ENCODE measurements at places on chromosomes 12 and 14.

DNA sequence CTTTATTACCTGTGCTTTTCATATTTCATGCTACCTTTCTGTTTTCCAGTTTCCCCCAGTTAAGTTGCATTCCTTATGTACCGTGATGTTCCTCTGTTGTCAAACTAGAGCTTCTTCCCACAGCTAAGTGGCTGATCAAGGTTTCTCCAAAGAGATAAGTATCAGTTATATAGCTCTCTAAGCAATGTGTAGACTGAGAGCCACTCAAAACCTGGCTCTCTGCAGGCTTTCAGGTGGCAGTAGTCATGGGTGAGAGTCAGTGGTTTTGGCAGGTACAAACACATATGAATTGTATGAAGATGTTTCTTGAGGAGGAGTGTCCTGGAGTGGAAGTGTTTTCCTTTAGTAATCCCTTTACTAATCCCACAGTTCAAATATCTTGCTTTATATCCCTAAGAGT lies 28.4 kb downstream of the TXNRD1 start:
- no peak for DNase-seq

DNA sequence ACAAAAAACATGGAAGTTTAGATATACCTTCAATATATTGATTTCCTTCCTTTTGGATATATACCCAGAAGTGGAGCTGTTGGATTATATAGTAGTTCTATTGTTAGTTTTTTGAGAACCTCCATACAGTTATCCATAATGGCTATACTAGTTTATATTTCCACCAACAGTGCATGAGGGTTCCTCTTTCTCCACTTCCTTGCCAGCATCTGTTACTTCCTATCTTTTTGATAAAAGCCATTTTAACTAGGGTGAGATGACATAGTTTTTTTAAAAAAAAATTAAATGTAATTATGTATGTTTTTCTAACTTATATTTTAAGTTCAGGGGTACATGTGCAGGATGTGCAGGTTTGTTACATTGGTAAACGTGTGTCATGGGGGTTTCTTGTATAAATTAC lies 10.0 kb upstream of the SLC38A4 start:
- no peak for DNase-seq

DNA sequence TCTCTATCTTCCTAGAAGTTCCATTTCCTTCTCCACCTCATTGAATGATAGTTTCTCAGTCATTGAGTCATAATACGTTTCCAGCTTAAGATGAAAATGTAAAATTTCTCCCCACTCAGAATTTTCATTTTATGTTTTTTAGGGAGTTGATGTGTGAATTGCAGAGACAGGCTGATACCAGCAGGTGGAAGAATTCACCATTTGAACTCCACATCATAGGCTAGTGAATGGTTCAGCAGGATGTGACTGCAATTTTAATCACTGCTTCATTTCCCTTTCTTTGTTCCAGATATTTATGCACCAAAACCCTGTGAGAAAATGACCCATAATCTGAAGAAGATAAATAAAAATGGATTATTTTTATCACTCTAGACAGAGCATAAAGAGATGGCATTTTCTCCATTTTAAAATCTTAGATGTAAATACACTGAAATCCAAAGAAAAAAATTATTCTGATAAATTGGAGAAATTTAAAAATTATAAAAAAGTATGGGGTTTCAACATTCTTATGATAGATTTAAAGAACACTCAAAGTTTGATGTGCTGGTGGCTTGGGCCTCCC lies 10.6 kb upstream of the PYGL start:
- peak; percentile 30 for DNase-seq

DNA sequence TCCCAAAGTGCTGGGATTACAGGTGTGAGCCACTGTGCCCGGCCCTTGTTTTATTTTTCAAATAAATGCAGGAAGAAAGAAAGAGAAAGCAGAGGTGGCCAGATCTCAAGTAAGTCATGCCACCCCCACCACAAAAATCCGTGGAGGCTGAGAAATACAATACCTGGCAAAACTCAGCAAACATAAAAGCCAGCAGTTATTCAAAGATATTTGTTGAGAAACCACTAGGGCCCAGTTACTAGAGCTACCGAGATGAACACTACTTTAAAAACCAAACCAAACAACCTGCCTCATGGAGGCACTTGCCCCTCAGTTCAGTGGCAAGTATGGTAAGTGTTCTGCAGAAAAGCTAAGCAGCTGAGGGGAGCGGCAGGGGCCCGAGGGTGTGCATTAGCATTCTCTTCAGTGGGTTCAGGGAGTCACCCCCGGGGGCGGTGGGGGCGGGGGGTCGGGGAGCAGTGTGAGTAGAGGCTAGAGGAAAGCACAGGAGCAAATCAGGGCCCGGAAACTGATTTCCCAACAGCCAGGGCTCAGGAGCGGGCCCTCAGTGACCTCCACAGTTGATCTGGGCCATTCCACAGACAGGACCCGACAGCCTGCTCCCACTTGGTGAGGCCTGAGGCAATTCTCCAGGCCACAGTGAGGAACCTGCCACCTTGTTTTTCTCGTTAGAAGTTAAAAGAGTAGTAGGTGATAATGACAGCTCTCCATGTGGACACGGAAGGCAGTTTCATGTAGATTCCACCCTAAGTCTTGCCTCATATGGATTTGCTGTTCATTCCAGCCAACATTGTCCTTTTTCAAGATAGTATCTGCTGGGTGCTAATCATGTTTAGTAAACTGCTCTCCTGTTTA lies 8.6 kb downstream of the EVL start:
- no peak for DNase-seq

DNA sequence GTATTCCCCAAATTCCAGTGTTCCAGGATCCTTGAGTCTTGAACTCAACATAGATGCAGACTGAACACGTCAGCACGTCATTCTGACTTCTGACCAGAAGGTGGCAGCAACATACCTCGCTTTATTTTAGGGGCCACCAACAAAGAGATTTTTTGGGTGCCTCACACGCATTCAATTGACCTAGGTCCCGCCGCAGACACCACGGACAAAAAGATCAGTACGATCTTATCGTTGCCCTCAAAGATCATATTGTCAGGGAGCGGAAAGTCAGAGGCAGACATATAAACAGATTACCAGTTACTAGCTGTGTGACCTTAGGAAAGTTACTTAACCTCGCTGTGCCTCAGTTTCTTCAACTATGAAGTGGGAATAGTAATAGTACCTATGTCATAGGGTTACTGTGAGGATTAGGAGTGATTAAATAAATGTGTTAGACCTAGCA lies 6.5 kb upstream of the PRPH start:
- peak; percentile 72 for DNase-seq

DNA sequence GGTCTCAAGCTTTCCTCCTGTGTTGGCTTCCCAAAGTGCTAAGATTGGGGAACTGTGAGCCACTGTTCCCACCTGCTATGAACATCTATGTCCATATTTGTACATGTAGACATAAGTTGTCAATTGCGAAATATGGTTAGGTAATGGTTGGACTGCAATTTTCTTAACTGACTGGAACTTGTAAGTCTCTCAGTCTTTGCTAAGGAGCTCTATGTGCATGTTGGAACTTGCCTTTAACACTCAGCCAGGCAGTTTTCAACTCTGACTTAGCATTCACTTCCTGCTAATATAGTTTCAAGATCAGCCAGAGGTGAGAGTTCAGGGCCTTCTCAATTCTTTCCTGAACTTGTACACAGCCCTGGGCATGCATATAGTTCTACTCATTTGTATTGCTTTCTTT lies 44.5 kb upstream of the EEA1 start:
- DNase-seq: no peak

- DNase-seq: peak; percentile 33
Observed at GRCh38 chr14:77763316-77763715, 2.4 kb upstream of the SNW1 start.

DNA sequence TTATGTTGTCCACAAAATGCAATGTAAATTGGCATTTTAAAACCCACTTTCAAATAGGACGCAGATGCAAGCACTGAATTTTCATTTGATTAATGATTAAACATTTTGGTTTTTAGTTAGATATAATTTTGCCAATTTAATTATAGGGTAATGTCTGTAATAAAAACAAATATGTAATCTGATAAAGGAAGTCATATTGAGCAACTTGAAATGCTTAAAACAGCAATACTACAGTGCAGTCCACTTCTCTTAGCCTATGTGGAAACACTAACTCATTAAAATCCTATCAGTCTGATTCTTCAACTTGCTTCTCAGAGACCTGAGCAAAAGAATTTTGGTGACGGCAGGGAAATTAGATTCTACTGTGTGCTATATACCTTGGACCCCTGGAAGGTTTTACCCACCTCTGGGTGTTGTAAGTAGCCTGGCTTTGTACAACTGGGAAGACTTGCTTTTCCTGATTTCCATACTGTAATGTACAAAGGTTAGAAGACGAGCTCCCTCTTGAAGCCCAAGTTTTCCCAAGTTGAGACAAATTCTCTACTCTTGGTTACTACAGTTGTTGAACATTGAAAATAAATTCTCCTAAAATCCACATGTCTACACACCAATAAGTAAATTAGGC lies 4.1 kb downstream of the TRHDE start:
- no peak for DNase-seq

- DNase-seq: no peak
Observed at GRCh38 chr12:65963862-65964240, 139.6 kb downstream of the HMGA2 start.

DNA sequence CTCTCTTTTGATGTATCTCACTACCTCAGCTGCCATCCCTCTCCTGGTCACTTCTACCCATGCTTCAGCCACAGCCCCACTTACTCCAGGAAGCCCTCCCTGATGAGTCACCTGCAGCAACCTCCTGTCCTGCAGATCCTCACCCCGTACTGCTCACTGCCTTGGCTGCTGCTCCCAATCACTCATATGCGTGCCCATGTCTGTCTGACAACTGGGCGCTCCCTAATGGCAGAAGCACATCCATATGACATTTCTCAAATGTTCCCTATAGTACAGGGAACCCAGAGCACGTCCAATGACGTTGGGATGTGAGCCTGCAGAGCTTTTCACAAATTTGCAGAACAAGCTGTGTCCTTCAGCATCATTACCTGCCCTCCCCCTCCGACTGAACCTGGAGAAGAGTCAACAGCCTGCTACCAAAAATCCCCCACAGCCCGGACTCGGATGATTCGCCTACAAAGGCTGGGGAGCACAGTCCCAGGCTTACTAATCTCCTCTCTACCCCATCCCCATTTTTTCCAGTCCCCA lies 90.0 kb downstream of the SINHCAF start:
- DNase-seq: no peak

- no peak for DNase-seq
Observed at GRCh38 chr12:14554281-14555007, 13.2 kb downstream of the PLBD1 start.

DNA sequence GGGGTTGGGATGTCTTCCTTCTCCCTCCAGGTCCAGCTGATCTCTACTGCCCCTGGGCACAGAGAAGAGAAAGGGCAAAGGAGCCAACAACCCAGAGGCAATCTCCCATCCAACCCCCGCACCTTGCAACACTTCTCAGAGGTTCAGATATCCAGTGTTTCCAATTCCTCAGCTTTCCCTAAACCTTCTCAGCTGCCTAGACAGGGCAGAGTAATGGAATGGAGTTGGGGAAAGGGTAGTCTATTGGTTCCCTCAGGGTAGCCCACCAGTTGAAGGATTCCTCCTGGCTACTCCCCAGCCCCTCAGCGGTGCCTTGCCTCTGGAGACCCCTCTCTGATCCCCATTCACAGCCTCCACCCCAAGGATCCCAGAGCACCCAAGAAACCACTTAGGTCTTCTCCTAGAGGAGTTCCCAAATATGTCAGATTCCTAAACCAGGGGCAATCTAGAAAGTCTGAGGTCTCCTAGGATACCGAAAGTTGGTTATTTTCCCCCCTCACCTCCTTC lies 537 bp downstream of the NFE2 start:
- no peak for DNase-seq

DNA sequence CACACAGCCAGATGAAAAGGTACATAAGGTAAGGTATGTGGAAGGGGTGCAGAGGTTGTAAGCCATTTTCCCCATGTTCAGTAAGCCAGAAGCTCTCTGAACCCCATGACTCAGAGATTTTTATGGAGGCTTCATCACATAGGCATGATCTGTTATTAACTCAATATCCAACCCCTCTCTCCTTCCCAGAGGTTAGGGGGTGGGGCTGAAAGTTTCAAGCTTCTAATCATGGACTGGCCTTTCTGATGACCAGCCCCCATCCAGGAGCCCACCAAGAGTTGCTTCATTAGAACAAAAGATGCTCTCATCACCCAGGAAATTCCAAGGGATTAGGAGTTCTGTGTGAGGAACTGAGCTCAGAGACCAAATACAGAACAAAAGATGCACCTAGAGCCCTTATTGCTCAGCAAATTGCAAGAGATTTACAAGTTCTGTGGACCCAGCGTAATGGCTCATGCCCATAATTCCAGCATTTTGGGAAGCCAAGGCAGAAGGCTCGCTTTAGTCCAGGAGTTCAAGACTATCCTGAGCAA lies 103.2 kb upstream of the DAAM1 start:
- peak; percentile 53 for DNase-seq

DNA sequence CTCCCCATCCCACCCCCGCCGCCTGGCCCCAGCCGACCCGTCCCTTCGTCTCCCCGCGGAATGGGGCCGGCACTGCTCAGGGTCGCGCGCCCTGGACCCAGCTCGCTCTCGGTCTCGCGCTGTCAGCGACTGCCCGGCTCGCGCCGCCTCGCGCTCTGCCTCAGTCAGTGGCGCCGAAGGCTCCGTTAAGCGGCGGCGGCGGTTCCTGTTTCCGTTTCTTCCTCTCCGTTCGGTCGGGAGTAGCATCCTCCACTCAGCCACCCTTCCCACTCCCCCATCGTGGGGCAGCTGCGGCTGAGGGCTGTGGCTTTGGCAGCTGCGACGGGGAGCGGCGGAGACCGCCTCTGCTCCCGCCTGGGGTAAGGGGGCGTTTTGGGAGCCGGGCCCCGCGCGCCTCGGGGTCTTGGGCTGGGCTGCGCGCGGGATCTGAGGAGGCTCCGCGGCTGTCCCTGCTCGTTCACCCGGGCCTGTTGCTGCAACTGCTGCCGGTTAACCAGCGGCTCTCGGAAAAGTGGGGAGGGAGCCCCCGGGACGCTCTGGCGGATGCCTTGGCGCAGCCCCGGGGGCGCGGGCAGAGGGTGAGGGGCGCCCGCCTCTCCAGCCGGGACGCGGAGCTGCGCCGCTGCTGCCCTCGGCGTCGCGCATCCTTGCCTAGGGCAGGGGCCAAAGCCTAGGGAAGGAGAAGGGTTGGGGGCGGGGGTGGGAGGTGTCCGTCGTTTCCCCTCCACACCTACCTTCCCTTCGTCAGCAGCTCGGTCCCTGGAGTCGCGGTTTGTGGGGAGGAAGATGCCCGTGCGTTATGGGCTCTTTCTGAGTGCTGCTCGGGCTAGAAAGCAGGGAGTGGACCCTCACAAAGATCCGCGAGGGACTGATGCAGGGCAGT lies 567 bp downstream of the FUT8 start:
- DNase-seq: peak; percentile 75

Data from neural progenitor cell (in vitro differentiated cells).